ENCODE measurements at places on chromosomes 3 and 15.

- no peak for DNase-seq
These were observed 37.9 kb downstream of the EID1 start for GRCh38 chr15:48915861-48916260.

GRCh38 chr3:175105066-175105465, 245.9 kb downstream of the NAALADL2 start:
- DNase-seq = no peak

DNA sequence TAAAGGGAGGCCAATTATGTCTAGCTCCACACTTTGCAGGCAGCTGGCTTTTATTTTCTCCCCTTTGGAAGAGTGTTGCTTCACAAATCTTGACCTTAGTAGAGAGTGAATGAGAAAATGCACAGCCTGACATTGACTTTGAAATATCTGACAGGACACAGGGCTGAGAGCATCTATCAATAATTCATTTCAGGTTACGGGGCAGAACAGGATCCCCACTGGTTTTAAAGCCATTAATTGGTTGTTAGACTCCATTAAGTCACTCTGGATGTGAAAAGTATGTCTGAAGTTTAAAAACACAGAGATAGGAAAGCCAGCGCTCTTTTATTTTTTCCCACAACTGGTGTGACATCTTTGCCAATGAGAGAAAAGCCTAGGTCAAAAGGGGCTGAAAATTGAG, 251.9 kb upstream of the TMC3 start:
- no peak for DNase-seq

DNA sequence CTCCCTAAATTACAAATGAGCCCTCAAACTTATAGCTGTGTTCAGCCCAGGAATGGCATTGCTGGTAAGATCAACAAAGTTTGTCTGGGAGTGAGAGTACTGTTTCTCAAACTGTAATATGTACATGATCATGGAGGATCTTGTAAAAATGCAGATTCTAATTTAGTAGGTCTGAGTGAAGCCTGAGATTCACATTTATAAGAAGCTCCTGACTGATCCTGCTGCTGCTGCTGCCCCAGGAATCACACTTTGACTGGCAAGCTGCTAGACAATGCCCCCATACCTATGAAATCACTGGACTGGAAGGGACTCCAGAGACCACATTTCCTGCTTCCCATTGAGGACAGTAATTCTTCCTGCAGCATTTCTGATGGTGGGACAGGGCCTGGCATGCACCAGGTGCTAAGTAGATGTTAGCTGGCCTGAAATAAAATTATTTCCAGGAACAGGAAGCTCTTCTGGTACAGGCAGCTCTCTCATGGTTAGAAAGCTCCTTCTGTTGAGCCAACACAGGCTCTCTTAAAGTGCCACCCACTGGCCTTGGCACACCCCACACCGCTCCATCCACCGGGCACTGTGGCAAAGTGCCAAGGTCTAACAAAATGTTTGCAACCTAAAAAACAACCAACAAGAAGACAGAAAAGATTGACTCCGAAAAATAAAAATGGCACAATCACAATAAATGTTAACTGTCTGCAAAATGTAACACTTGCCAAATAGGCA, 36.7 kb upstream of the ZNF710 start:
- no peak for DNase-seq

DNA sequence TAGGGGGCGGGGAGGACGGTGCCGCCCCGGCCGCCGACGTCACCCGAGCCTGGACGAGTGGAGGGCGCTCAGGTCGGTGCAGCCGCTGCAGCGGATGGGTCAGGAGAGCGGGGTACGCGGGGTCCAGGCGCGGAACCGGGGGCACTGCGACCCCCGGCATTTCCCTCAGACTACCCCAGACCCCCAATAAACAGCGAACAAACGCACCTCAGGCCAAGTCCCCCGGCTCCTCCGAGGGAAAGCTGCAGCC, 78.9 kb downstream of the IQSEC1 start:
- no peak for DNase-seq

DNA sequence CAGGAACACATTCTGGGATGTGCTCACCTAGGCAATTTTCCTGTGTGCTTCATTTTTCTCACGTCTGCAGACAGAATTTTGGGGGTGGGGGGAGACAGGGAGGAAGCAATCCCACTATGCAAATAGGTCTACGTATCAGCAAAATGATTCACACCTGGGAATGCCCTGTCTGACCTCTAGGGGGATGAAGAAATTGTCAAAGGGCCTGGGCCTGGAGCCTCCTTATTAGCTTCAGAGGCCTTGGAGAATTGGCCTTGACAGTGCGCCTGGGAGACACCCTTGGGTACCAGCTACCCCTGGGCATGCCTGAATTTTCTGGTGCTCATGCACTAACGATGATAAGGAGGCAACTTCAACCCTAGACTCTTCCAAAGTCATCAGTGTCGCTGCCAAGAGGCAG, 207.5 kb downstream of the CADPS start:
- DNase-seq = no peak

All from cardiac fibroblast (primary cell).